ENCODE measurements at places on chromosomes 7 and 10.
A peak's percentile ranks its signal among the peaks of the same experiment; 100 is the strongest.

GRCh38 chr10:86376403-86376802 is 9.8 kb upstream of the GRID1 start:
- DNase-seq = no peak

DNA sequence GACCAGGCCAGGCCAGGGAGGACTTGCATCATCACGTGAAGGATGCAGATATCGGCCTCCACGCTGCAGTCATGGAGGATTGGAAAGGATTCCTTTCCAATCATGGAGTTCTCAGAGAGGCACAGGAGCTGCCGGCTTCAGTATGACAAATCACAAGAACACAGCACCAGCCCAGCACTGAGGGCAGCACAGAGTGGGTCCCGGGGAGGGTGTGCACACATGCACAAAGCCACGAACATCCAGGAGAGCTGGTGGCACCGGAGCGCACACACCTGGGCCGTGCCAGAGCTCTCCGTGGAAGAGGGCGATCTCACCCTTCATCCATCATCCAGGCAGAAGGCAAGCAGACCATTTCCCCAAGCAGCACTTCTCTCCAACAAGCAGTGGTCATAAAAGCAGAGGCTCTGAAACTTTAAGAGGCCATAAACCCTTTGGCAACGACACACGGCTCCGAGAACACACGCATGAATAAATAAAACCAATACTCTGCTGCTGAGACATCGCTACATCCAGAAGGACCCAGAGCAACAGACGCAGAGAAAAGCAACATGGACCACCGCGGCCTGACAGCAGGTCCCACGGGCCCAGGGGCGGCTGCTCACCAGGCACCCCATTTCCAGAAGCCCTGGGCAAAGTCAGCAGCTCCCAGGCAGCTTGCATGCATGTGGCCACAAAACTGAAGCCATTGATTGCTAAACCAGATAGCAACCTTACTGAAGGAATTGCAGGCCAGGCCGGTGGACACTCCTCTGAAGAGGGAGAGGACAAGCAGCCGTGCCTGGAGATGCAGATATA is 180.8 kb downstream of the USP6NL start:
- no peak for DNase-seq

GRCh38 chr7:74726309-74727101 is 47.3 kb upstream of the NCF1 start:
- no peak for DNase-seq

DNA sequence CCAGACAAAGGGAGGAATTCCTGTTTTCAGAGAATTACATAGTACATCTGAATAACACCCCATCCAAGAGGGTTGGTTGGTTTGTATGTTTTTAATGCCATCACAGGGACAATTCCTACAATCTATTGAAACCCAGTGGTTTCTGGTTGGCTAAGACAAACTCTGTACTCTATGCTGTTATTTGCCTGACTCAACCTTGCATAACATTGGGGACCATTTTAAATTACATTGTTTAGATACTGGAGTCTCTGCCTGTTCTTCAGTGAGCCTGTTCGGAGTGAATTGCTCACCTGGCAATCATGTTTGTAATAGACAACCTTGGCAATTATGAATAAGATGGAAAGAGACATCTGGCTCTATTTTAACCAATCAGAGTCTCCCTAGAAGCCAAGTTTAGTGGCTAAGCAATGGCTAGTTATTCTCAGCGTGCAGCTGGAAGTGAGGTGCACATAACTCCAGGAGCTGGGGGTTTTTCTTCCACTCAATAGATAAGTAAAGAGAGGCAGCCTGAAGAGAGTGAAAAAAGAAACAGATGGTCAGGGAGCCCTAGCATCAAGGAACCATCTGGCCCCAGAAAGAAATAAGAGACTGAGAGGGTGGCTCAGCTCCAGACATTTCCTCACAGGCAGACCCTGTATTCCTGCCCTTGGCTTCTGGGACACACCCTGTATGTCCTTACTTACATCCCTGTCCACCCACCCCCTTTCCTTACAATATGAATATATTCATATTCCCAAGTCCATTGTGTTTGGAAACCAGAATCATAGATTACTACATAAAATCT is 21.2 kb upstream of the SLC35G1 start:
- no peak for DNase-seq

GRCh38 chr10:3054183-3054850 is 13.0 kb upstream of the PFKP start:
- DNase-seq = no peak

DNA sequence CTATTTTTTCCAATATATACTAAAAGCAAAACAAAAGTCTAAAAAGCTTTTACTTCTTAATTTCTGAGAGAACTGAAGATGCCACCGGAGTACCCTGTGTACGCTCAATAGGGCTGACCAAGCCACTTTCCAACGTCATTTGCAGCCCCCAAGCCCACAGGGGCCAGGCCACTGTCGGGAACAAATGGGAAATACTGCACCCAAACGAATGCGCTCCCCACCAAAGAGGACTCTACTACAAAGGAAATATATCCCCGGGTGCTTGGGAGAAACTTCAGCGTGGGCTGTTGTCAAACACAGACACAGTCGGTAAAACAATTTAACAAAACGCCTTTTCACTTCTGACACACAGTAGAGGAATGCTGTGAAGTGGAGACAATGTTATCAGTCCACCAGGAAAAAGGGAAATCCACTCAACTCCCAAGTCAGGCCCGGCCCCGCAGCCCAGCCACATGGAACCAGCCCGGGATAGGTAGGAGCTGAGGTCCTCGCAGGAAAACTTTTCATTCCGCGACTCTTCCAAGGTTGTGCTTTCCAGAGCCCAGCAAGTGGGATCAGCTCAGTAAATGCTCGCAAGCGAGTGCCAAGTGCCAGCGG is 1.4 kb downstream of the PARD3 start:
- peak; percentile 27 for DNase-seq

GRCh38 chr10:18219146-18219545 is 78.9 kb downstream of the CACNB2 start:
- DNase-seq = no peak

GRCh38 chr7:136275794-136276193 is 298.6 kb upstream of the MTPN start:
- DNase-seq = no peak

GRCh38 chr7:23471106-23471859 is 992 bp upstream of the IGF2BP3 start:
- DNase-seq = no peak

DNA sequence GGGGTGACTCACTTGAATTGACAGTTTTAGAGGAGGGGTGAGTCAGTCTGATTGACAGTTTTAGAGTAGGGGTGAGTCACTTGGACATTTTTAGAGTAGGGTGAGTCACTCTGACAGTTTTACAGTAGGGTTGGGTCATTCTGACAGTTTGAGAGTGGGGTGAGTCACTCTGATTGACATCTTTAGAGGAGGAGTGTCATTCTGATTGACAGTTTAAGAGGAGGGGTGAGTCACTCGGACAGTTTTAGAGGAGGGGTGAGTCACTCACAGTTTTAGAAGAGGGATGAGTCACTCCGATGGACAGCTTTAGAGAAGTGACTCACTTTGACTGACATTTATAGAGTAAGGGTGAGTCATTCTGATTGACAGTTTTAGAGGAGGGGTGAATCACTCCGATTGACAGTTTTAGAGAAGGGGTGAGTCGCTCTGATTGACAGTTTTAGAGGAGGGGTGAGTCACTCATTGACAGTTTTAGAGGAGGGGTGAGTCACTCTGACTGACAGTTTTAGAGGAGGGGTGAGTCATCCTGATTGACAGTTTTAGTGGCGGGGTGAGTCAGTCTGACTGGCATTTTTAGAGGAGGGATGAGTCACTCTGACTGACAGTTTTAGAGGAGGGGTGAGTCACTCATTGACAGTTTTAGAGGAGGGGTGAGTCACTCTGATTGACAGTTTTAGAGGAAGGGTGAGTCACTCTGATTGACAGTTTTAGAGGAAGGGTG is 595.9 kb downstream of the DNAJB6 start:
- DNase-seq = peak; percentile 45

GRCh38 chr7:149440222-149440621 is 20.6 kb downstream of the ZNF777 start:
- no peak for DNase-seq

DNA sequence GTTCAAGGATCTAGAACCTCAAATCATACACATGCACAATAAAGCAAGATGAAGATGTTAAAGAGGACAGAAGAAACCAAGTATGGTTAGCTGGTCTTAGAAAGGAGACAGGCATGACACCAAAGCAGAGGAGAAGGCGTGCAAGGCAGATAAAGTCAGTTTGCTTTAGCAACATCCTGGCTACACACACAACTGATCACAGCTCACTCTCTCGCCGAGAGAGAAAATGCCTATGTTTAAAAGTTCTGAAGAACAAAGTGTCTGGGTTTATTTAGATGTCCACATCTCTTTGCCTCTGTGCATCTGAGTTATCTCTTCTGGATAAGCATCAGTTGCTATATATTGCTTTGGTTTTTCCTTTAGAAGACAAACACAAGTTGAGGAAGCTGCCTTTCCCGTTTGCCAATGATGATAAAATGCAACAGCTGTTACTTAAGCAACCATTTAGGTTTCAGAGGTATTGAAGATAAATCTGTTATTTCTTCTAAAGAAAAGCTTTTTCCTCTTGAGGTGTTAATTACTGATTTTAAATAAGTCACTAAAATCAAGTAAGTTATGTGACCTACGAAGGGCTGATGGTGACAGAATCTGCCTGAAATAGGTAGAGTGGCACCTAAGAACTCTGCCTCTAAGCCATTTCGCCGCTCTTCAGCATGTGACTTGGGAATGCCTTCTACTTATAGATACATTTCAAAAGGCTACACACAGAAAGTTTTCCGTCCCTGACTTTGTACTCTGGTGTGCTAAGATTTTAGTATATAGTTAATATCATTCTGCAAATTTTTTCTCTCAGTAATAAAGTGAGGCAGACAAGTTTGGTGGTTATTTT is 146.2 kb upstream of the ASAH2 start:
- DNase-seq = no peak

DNA sequence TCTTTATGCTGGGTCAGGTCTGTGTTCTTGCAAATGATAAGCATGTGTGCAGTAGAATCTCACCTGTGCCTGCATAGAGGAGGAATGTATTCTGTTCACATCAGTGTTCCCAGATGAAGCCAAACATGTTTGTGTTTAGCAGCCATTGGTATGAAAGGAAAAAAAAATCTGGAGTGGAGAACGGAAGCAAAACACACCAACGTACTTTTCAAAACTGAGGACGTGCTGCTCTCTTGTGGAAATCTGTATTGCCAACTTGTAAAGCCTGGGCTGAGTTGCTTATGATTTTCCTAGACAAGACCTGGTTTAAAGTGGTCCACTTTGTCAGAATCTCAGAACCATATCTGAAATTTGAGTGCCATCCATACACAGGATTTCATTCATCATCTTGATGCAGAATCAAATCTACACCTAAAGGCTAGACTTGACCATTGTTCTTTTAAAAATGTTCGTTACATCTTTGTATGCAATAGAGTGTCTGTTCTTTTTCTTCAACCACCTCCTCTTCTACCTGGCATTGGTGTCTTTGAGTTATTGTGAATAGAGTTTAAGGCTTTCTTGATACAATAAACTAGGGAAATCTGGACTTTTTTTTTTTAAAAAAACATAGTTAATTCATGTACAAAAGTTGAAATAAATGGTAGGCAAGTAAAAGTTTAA is 367.7 kb downstream of the PHF14 start:
- DNase-seq = no peak

DNA sequence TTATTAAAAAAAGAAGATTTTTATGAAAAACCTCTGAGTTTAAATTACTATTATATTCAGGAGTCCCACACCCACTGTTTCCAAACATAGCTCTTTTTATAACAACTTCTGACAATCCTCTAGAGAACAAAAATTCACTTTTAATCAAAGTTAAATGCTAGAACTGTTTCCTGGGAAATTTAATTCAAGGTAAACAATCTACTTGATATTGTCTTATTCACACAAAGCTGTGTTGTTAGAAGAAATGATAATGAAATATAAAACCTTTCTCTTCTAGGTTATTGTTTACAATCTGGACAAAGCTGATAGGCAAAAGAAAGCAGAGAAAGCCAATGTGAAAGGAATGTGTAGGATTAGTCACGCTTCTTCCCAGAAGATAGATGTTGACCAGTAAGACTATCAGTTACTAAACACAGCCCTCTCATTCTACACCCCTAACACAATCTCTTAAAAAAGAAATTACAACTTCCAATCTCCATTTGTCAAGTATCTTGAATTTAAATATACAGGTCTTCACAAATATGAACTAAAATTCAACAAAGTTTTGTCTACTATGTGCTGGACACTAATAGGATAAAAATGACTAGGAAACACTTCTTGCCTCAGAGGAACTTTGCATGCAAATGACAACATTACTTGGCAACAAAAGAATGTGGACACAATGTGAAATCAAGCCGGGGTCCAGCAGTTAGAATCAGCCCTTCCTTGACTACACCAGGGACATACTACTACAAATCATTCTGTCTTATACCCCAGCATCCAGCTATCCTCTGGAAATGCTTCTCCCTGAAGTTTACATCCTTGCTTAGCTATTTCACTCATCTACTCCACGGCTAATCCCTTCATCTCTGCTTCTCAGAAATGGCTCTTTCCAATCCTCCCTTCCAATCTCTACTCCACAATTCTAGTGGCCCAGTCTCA is 123.7 kb downstream of the IMMP2L start:
- no peak for DNase-seq

GRCh38 chr7:108813251-108814014 is 243.8 kb downstream of the DNAJB9 start:
- no peak for DNase-seq

DNA sequence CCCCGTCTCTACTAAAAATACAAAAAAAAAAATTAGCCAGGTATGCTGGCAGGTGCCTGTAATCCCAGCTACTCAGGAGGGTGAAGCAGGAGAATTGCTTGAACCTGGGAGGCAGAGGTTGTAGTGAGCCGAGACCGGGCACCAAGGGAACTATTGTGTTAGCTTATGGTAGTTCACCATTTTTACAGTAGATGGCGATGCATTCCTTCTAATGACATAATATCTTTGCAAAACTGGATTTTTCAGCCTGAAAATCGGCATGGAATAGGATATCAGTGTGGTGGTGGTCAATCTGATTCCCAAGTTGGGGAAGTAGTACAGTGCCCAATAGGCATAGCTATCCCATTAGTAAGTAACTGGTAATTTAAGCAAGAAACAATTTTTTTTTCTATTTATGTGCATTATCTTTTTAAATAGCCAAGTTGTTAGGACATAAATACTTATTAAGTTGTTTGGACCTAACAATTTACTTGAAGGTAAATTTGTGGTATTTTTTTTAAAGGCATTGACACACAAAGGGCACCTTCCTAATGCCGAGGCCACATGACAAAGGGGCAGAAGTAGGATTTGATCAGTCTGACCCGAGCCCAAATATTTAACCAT is 17.6 kb upstream of the IMPDH1 start:
- DNase-seq = peak; percentile 25

- DNase-seq = no peak
Measured at GRCh38 chr10:45198486-45199204, 116.8 kb downstream of the OR13A1 start.

DNA sequence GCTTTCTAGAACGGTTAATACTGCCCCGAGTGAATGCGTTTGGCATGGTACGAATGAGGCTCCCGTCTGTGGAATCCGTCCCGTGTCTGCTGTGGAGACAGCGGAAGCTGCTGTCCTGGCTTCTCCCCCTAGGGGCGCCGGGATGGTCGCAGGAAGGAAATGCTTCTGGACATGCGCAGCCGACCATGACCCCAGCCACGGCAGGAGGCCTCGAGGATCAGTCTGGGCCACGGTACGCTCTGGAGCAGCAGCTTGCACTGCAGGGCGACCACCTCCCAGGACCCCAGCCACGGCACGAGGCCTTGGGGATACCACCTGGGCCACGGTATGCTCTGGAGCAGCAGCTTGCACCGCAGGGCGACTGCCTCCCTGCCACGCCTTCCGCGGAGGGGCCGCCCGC is 107.9 kb downstream of the CYTH3 start:
- DNase-seq = no peak

GRCh38 chr10:4434516-4435071 is 391.4 kb upstream of the AKR1E2 start:
- DNase-seq = no peak

- DNase-seq = peak; percentile 47
Measured at GRCh38 chr10:31146491-31147209, 115.0 kb upstream of the ZNF438 start.

Data from Caki2 (cell line).